ENCODE measurements at places on chromosomes 4 and X. TPM values are rescaled to one million over a fixed set of nuclear protein-coding genes. Genes with fewer than 3 reads are reported as not detected.
A peak's percentile ranks its signal among the peaks of the same experiment; 100 is the strongest.

KIT gene
- 74.2 TPM for total RNA-seq

GRCh38 chrX:72536542-72536941 lies 36.1 kb downstream of the HDAC8 start:
- DNase-seq, result no peak
- H3K36me3 ChIP-seq, result no peaks in the 10 kb centered on the region
- no peak overlapping the region for H3K4me3 ChIP-seq
- no peaks in the 10 kb centered on the region for H3K4me1 ChIP-seq

DNA sequence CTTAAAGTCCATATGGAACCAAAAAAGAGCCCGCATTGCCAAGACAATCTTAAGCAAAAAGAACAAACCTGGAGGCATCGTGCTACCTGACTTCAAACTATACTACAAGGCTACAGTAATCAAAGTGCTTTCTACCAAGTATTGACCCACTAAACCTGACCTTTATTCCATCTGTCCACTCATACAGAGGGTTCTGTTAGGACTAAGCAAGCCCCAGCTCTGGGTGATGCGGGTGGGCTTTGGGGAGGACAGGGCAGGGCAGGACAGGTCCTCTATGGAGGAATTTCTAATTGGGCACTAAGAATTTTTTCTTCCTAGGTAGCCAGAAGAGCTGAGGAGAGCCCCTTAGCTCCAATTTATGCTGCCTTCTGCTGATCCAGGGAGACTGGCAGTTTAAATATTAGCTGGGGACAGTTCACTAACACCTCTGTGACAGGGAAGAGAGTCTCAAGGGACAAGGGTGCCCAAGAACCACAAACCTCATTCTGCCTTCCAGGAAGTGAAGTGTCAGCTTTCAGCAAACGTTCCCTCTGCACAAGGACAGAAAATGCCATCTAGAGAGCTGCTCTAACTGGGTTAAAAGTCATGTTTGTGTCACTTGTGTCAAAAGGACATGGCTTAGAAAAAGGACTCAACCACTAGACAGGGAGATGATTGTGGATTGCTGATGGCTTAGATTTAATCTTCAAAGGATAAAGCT lies 143.2 kb downstream of the KIT start:
- no peaks in the 10 kb centered on the region for H3K36me3 ChIP-seq
- no peak for DNase-seq
- H3K4me1 ChIP-seq, result no peaks in the 10 kb centered on the region
- H3K27me3 ChIP-seq, result no peaks in the 10 kb centered on the region
- no peak overlapping the region for H3K4me3 ChIP-seq
- H3K27ac ChIP-seq, result no peak overlapping the region

DNA sequence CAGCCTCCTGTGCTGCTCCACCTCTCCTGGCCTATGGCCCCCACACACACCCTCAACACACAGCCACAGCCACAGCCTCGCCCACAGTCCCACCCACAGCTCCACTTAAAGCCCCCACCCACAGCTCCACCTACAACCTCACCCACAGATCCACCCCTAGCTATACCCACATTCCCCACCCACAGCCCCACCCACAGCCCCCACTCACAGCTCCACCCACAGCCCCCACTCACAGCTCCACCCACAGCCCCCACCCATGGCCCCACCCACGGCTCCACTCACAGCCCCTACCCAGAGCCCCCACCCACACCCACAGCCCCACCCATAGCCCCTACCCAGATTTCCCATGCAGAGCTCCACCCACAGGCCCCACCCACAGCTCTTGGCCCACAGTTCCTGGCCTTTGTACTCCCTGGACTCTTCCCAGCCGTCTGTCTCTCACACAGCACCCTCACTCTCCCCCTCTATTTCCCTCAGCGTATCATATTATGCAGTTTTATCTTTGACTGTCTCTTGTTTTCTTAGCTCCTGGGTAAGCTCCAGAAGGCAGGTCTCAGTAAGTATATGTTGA lies 322.5 kb downstream of the EVC2 start:
- H3K4me3 ChIP-seq, result no peak overlapping the region
- no peaks in the 10 kb centered on the region for H3K27me3 ChIP-seq
- DNase-seq, result no peak

- peak overlapping the region; percentile 71 for H3K4me3 ChIP-seq
- H3K27me3 ChIP-seq, result no peaks in the 10 kb centered on the region
- H3K27ac ChIP-seq, result peak overlapping the region; percentile 90
- peaks cover 8% of the 10 kb centered on the region for H3K4me1 ChIP-seq
- H3K36me3 ChIP-seq, result no peaks in the 10 kb centered on the region
These were observed 631 bp downstream of the TMEM47 start for GRCh38 chrX:34656467-34656841.

DNA sequence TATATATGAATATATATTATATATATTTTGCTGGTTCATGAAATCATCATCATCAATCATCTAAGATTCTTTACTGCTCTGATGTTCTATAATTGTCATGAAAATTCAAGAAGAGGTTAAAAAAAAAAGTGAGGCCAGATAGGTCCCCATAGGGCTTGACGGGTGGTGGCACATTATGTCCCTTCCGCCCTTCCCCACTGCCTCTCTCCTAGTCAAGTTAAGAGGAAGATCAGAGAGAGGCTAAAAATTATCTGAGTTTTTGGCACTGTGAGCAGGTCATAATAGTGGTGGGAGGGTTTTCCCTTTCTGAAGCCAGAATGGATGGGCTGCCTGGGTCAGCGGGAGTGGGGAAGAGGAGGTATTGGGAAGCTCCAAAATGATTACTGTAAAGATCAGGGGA lies 5.4 kb downstream of the SYNPO2 start:
- peaks cover 39% of the 10 kb centered on the region for H3K4me1 ChIP-seq
- no peaks in the 10 kb centered on the region for H3K36me3 ChIP-seq
- no peaks in the 10 kb centered on the region for H3K27me3 ChIP-seq
- H3K27ac ChIP-seq, result peak overlapping the region; percentile 89
- DNase-seq, result no peak

GRCh38 chrX:15056044-15056443 lies 182.8 kb downstream of the MOSPD2 start:
- H3K4me3 ChIP-seq, result no peak overlapping the region
- H3K27ac ChIP-seq, result no peak overlapping the region
- no peaks in the 10 kb centered on the region for H3K36me3 ChIP-seq
- H3K4me1 ChIP-seq, result no peaks in the 10 kb centered on the region
- DNase-seq, result no peak

DNA sequence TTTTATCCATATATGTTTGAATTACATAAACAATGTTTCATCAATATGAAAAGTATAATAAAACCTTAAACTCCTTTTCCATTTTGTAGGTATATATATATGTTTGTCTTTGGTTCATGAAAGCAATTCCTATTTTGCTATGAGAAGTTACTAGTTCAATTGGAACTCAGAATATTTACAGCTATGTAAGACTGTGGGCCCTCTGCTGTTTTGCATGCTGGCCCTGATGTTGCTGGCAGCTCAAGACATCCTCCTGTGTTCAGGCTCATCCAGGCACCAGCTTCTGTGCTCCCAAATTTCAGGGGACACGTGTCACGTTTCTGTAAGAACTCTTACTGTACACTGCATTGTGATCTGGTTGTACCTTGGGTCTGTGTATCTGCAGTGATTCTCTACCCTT lies 38.7 kb upstream of the OTUD4 start:
- H3K4me1 ChIP-seq, result no peaks in the 10 kb centered on the region
- no peak for DNase-seq

DNA sequence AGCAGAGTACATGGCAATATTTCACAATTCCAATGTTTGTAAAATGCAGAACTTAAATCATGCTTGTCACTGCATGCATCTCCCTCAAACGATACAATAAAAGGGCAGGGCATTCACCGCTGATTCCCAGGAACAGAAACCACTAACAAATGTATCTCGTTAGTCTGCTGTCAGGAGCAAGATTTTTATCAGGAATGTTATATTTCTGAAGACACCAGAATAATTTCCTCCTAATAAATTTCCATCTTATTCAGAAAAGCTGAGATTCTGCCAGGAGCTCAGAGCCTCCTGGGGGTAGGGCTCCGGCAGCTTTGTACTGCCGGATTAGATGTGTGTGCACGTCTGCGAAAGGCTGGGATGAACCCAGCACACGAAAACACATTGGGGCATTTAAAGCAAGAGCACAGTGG lies 54.0 kb upstream of the LDB2 start:
- no peaks in the 10 kb centered on the region for H3K27me3 ChIP-seq
- peak; percentile 47 for DNase-seq
- H3K4me1 ChIP-seq, result no peaks in the 10 kb centered on the region
- H3K4me3 ChIP-seq, result no peak overlapping the region
